Peyer's patch (tissue), 4 donors: ENCODE measurements at places on chromosomes 5 and 9.

DNA sequence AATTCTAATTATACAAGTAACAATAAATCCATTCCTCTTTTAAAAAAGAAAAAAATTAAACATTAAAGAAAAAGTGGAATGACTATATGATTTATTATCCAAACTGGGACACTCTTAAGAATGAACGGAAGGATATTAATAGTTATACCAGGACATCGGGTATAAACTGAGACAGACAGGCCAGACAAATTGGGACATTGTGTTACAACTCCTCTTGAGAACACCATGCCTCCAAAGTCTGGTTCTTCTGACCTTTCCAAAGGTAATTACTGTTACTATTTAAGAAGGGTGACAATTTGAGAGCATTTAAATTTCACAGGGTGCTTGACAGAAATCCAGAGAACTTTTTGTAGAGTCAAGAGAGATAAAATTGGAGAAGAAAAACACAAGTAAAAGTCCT, 132.1 kb upstream of the MARCHF11 start:
- no peak for DNase-seq

GRCh38 chr5:142725231-142726187, 39.6 kb upstream of the FGF1 start:
- DNase-seq = no peak

DNA sequence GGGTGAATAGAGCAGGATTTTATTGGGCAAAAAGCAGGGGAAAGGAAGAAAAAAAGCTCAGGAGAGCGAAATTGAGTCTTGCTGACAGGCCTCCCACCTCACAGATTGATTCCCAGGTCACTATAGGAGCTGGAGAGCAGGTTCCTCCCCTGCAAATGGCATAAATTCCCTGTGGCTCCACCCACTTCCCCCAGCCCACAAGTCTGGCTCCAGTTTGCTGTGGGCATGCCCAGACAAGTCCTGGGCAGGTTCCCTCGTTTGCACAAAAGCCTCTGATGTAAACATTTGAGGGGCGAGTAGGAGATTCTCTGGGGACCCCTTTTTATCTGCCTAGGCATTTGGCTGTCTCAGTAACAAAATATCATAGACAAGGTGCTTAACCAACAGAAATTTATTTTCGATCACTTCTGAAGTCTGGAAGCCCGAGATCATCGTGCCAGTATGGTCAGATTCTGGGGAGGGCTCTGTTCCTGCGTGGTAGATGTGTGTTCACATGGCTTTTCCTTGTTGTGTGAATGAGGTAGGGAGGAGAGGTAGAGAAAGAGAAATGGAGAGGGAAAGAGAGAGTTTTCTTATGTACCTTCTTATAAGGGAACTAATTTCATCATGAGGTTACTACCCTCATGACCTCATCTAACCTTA, 614.5 kb downstream of the MAT2B start:
- no peak for DNase-seq

- no peak for DNase-seq
These were observed 453.3 kb downstream of the KIF4B start for GRCh38 chr5:155466851-155467250.

DNA sequence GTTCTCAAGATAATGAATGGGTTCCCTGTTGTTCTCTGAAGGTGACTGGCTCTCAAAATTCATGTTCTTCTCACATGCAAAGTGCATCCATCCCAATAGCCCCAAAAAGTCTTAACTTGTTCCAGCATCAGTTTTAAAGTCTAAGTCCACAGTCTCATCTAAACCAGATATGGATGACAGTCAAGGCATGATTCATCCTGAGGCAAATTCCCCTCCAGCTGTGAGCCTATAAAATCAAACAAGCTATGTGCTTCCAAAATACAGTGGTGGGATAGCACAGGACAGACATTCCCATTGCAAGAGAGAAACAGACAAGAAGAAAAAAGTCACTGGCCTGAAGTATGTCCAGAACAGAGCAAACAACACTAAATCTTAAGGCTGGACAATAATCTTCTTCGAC, 25.4 kb downstream of the FBXO10 start:
- no peak for DNase-seq

DNA sequence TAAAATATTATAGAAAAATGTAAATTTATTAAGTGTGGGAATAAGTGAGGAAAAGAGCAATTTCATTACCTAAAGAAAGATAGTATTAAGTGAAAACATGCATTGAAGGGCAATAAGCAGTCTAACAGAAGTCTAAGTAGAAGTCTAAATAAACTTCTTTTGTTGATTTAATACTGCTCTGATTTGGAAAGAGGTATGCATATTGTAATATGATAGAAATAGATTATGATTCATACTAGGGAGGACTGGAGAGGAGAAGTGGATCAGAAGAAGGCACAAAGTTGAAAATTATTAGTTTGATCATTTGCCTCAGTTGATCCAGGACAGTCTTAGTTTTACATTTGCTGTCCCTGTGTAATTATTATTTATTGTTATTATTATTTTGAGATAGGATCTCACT, 6.6 kb upstream of the ERBIN start:
- no peak for DNase-seq
